ENCODE measurements at places on chromosomes 7 and 10. TPM values are rescaled to one million over a fixed set of nuclear protein-coding genes. Genes with fewer than 3 reads are reported as not detected.

- DNase-seq: no peak
- H3K27me3 ChIP-seq: no peaks in the 10 kb centered on the region
- no peak overlapping the region for H3K4me3 ChIP-seq
- no peak overlapping the region for H3K27ac ChIP-seq
- H3K4me1 ChIP-seq: peaks cover 2% of the 10 kb centered on the region
Observed at GRCh38 chr7:106756071-106756470, 95.1 kb upstream of the CCDC71L start.

DNA sequence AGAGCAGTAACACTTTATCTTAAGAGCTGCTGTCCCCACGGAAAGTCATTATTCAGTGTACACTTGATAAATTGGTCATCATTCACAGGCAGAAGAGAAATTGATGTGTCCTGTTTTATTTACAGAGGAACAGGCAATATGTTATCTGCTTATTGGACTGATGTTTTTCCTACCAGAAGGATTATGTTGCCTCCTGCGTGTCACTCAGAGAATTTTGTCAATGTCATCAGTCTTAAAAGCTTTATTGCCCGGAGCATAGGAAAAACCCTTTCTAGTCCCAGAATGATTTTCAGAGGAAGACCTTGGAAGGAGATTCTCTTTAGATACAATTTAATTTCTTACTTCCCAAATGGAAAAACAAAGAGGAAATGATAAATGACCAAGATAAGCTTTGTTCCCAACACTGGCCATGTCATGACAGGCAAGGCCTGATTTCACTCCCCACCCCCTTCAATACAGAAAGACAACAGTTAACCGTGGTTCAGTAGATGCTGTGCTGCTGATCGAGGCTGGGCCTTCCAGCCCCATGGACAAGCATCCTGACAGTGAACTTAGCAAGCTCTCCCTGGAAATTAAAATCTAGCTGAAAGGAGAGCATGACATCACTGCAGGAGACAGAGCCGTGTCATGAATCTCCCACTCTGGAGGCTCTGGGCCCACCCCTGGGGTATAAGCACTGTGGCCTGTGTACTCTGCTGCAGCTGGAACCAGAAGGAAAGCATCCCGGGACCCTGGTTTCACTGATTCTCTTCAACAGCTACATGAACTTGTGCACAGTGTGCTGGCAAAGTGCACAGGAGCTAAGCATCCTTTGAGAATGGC lies 118.8 kb upstream of the LYZL2 start:
- H3K4me1 ChIP-seq: peaks cover 8% of the 10 kb centered on the region
- H3K4me3 ChIP-seq: no peak overlapping the region
- no peaks in the 10 kb centered on the region for H3K27me3 ChIP-seq
- no peak overlapping the region for H3K27ac ChIP-seq
- no peaks in the 10 kb centered on the region for H3K36me3 ChIP-seq
- DNase-seq: no peak

DNA sequence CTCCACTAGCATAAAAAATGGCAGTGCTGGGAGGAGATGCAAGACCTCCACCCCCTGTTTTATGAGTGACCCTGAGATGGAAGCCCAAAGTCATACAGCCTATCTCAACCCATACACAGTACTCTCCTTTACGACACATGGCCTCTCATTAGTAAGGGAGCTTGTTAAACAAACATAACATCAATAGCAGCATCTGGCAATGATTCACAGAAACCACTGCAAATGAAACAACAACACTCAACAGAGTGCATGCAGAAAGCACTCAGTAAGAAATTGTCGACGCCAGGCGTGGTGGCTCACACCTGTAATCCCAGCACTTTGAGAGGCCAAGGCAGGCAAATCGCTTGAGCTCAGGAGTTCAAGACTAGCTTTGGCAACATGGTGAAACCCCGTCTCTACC lies 27.5 kb upstream of the FIGNL1 start:
- H3K4me3 ChIP-seq: no peak overlapping the region
- no peaks in the 10 kb centered on the region for H3K36me3 ChIP-seq
- no peaks in the 10 kb centered on the region for H3K4me1 ChIP-seq
- DNase-seq: no peak
- peaks cover 13% of the 10 kb centered on the region for H3K27me3 ChIP-seq
- H3K27ac ChIP-seq: no peak overlapping the region

GRCh38 chr10:108260383-108260906 lies 1095.9 kb upstream of the SORCS1 start:
- no peak for DNase-seq
- no peaks in the 10 kb centered on the region for H3K4me1 ChIP-seq
- no peaks in the 10 kb centered on the region for H3K27me3 ChIP-seq
- H3K4me3 ChIP-seq: no peak overlapping the region
- H3K27ac ChIP-seq: no peak overlapping the region

GRCh38 chr10:83982812-83983211 lies 156.5 kb upstream of the GHITM start:
- no peaks in the 10 kb centered on the region for H3K36me3 ChIP-seq
- no peaks in the 10 kb centered on the region for H3K4me1 ChIP-seq
- DNase-seq: no peak
- H3K4me3 ChIP-seq: no peak overlapping the region
- no peaks in the 10 kb centered on the region for H3K27me3 ChIP-seq
- no peak overlapping the region for H3K27ac ChIP-seq

GRCh38 chr10:290026-290725 lies 154.9 kb downstream of the ZMYND11 start:
- peaks cover 7% of the 10 kb centered on the region for H3K4me1 ChIP-seq
- no peak overlapping the region for H3K4me3 ChIP-seq
- H3K27ac ChIP-seq: no peak overlapping the region
- no peak for DNase-seq

- peaks cover 33% of the 10 kb centered on the region for H3K36me3 ChIP-seq
- H3K27me3 ChIP-seq: no peaks in the 10 kb centered on the region
- peak; percentile 48 for DNase-seq
- H3K27ac ChIP-seq: no peak overlapping the region
Observed at GRCh38 chr10:99742701-99743100, 10.7 kb downstream of the CUTC start.

DNA sequence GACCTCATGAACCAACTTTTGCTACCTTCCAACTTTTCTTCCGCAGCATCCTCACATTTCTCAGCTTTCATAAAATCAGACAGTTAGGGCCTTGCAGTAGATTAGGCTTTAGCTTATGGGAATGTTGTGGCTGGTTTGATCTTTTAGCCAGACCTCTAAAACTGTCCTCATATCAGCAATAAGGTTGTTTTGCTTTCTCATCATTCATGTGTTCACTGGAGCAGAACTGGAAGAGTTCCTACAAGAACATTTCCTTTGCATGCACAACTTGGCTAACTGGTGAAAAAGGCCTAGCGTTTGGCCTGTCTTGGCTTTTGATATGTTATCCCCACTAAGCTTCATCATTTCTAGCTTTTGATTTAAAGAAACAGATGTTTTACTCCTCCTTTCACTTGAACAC lies 130.0 kb upstream of the LRRTM3 start:
- no peaks in the 10 kb centered on the region for H3K27me3 ChIP-seq
- no peak overlapping the region for H3K27ac ChIP-seq
- H3K4me1 ChIP-seq: no peaks in the 10 kb centered on the region
- H3K36me3 ChIP-seq: no peaks in the 10 kb centered on the region
- DNase-seq: no peak

DNA sequence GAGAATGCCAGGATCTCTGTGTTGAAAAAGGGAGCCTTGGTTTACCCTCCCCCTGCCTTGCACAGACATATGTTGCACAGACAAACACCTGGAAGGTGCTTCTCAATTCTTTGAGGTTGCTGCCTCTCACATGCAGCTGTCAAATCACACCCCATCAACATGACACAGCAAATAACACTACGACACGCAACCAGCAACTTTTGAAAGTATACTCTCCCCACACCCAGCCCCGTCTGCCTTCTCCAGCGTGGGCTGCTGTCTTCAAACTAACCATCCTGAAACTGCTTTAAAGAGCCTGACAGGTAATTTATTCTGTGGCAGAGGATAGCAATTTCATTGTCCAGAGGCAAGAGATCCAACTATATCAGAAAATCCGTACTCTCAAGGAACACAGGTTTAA lies 136.1 kb downstream of the PLXNA4 start:
- no peak overlapping the region for H3K27ac ChIP-seq
- no peaks in the 10 kb centered on the region for H3K4me1 ChIP-seq
- DNase-seq: no peak
- no peaks in the 10 kb centered on the region for H3K27me3 ChIP-seq

DNA sequence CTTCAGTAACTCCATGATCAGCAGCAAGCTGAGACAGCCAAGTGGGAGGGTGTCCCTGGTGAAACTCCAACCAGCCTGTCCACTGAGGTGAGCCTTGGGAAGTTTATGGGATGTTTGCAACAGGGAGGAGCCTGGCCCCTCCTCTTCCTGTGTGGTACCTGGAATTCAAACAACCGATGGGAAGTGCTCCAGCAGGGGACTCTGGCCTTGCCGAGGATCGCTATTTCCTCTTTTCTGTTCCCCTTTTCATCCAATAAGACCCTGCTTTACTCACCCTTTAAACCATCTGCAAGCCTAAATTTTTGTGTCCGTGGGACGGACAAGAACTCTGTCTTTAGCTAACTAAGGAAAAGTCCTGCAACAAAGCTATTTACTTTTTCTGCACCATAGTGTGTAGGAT lies 491.1 kb upstream of the ZMIZ1 start:
- no peak overlapping the region for H3K4me3 ChIP-seq
- H3K36me3 ChIP-seq: no peaks in the 10 kb centered on the region
- H3K27me3 ChIP-seq: peaks cover 5% of the 10 kb centered on the region

DNA sequence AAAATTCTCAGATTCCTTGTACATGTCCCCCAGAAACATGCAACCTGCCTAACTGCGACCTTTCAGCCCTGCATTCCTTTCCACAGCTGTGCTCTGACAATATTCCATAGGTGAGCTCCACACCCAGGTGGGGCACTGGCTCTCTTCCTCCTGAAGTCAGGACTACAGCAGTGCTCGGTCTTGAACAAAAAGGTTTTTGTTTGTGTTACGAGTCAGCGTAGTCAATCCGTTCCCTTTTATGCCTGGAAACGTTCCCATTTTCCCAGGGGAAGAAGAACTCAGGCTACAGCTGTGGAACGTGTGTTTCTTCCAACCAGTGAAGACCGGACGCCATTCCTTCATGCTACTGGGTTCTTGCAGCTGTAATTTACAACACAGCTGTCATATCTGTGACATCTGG lies 52.4 kb upstream of the PFKP start:
- no peak overlapping the region for H3K27ac ChIP-seq
- H3K4me3 ChIP-seq: no peak overlapping the region
- DNase-seq: peak; percentile 22
- H3K4me1 ChIP-seq: no peaks in the 10 kb centered on the region
- H3K36me3 ChIP-seq: no peaks in the 10 kb centered on the region

- H3K27ac ChIP-seq: no peak overlapping the region
- no peak overlapping the region for H3K4me3 ChIP-seq
- no peaks in the 10 kb centered on the region for H3K36me3 ChIP-seq
- no peak for DNase-seq
Observed at GRCh38 chr10:54444170-54444569, 356.9 kb downstream of the PCDH15 start.

DNA sequence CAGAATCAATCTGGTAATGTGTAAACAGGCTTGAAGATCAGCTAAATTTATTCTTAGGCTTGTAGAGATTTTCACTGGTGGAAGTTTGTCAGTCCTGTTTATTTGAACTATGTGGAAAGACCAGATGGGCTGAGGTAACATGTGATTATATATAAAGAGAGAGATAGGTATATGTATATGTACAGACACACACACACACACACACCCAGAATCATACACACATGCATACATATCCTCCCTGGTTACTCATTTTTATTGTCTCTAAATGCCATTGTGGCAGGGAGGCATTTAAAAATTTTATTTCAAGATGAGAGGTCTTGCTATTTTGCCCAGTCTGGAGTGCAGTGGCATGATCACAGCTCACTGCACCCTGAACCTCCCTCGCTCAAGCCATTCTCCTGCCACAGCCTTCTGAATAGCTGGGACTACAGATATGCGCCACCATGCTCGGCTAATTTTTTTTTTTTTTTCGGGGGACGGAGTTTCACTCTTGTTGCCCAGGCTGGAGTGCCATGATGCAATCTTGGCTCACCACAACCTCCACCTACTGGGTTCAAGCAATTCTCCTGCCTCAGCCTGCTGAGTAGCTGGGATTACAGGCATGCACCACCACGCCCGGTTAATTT lies 78.1 kb upstream of the CYTH3 start:
- DNase-seq: peak; percentile 50
- H3K4me3 ChIP-seq: no peak overlapping the region
- peaks cover 2% of the 10 kb centered on the region for H3K4me1 ChIP-seq
- H3K27ac ChIP-seq: peak overlapping the region; percentile 23

GRCh38 chr10:13673156-13673555 lies 86.4 kb downstream of the PRPF18 start:
- no peaks in the 10 kb centered on the region for H3K27me3 ChIP-seq
- no peak overlapping the region for H3K4me3 ChIP-seq
- peaks cover 6% of the 10 kb centered on the region for H3K4me1 ChIP-seq
- peaks cover 38% of the 10 kb centered on the region for H3K36me3 ChIP-seq
- DNase-seq: no peak

PHKG1 gene
- total RNA-seq: 0.72 TPM

LIPK gene
- total RNA-seq: not detected

GAD2 gene
- not detected for total RNA-seq

TUBAL3 gene
- not detected for total RNA-seq

PRKRIP1 gene
- 6.5 TPM for total RNA-seq

ELFN1 gene
- total RNA-seq: 1.6 TPM

LYZL1 gene
- not detected for total RNA-seq
